Natural killer cell treated with Interleukin-12 subunit alpha and Interleukin-12 subunit beta and Interleukin-15 and Interleukin-18, amount 100 ng/mL, for 72 hours (primary cell): ENCODE measurements at places on chromosomes 5 and 9. TPM values are rescaled to one million over a fixed set of nuclear protein-coding genes. Genes with fewer than 3 reads are reported as not detected.
A peak's percentile ranks its signal among the peaks of the same experiment; 100 is the strongest.

GRCh38 chr5:68379275-68380036 lies 163.9 kb downstream of the PIK3R1 start:
- no peak for DNase-seq

GRCh38 chr5:159697530-159697929 lies 218.8 kb upstream of the ADRA1B start:
- no peak for DNase-seq

GRCh38 chr5:33892620-33893137 lies 889 bp upstream of the ADAMTS12 start:
- no peak for DNase-seq

DNA sequence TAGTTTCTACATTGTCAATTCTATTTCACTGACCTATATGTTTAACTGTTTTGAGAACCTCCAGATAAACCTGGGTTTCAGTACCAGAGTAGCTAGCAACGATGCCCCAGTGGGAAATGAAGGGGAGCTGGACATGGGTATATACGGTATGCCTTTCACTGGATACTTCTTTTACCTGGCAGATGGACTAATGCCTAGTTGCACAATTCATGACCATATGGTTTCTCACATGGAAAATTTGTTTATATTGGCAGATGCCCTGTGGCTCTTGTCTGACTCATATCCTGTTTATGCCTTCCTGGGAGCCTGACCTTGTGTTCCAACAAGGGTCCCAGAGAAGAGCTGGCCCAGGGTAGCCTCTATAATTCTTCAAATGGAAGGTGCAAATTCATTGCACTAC lies 144.1 kb downstream of the MAT2B start:
- DNase-seq, result no peak

The ADAMTS13 gene
- total RNA-seq, result 1.1 TPM

The LTC4S gene
- 2.9 TPM for total RNA-seq

- no peak for DNase-seq
Observed at GRCh38 chr9:89814340-89815040, 209.7 kb downstream of the GADD45G start.

The IL7R gene
- 2.3 TPM for total RNA-seq

The RABEPK gene
- 24.1 TPM for total RNA-seq

DNA sequence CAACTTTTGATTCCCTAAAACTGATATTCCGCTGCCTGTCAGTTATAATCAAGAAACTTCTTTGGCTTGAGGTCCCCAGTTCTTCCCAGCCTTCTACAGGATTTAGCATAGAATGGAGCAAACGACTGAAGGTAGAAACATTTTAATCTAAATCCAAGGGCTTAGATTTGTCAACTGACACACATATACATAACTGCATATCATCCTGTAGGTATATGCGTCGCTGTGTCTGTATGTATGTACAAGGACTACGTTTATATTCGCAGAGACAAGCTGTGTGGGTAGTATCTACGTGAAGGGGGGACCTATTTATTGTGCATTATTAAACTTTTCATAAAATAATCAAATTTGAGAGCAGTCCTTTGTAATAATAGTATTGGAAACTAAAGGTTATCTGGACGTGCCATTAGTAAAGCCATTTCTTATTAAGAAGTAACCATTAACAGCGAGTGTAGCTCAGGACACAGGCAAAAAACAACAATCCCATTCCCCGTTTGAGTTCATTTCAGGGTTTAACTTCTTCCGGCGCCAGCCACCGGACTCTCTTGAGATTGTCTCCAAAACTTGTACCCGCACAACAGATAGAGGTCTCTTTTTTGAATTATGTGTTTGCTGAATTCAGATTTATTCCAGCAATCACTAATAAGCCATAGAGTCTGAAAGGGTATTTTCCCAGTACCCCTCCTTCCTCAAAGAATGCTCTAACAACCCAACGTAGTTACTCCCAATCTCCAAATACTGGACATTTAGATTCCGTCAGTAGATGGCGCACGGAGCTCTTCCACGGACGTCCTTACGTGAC lies 2.1 kb upstream of the MLLT3 start:
- DNase-seq, result peak; percentile 71

The RNF180 gene
- total RNA-seq, result not detected

- peak; percentile 92 for DNase-seq
Observed at GRCh38 chr9:32384364-32385151, at the start of gene ACO1. Gene ACO1, plus strand, starts transcription at chr9:32384643. Its CDS starts 20,864 bp downstream, at chr9:32405507.

DNA sequence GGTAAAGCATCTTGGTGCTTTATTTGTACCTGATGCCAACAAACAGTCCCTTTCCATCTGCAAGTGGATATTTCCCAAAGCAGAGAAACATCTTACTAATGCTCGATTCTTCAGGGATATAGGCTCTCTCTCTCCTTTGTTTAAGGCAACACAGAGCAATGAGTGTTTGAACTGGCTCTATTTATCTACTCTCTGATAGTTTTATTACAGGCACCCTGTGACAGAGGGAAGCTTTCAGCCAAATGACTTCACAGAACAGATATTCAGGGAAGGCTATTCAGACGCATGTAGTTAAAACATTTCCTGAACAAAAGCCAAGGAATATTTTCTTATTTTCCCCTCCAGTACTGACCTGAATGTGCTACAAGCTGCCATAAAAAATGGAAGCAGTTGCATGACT lies 141.8 kb downstream of the YIPF5 start:
- DNase-seq, result no peak

DNA sequence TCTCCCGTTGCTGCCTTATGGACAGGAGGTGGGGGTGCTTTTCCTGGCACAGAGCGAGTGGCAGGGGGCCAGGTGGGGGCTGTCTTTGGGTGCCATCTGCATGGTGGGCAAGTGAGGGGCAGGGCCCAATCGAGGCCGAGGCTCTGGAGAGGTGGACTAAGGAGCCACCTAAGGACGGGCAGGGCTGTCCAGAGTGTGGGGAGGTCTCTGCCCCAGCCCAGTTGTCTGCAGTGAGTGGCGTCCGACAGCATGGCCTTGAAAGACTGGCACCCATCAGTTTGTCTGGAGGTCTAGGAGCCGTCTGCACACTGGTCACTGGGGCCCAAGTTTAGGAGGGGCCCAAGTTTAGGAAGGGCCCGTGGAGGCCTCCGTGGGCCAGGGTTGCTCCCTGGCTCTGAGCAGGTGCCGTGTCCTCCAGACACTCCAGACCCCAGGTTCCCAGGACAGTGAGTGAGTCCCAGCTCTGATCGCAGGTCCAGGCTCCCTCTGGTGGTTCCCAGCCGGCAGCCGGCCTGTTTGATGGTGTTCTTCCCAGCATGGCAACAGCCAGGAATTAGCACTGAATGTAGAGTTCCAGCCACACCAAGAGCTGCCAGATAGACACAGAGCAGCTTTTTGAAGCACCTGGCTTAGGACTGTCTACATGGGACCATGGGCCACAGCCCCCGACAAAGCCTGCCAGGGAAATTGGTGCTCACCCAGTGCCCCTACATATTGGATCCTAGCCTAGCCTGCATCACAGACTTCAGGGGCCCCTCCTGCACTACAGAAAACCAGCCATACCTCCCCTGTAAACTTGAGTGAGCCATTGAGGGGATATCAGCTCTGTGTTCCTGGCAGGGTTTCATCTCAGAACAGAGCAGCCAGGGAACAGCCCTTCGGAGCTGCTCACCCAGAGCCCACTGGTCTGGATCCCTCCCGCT lies 120.9 kb downstream of the WNK2 start:
- DNase-seq, result no peak

GRCh38 chr9:87592554-87593358 lies 95.1 kb downstream of the DAPK1 start:
- no peak for DNase-seq

DNA sequence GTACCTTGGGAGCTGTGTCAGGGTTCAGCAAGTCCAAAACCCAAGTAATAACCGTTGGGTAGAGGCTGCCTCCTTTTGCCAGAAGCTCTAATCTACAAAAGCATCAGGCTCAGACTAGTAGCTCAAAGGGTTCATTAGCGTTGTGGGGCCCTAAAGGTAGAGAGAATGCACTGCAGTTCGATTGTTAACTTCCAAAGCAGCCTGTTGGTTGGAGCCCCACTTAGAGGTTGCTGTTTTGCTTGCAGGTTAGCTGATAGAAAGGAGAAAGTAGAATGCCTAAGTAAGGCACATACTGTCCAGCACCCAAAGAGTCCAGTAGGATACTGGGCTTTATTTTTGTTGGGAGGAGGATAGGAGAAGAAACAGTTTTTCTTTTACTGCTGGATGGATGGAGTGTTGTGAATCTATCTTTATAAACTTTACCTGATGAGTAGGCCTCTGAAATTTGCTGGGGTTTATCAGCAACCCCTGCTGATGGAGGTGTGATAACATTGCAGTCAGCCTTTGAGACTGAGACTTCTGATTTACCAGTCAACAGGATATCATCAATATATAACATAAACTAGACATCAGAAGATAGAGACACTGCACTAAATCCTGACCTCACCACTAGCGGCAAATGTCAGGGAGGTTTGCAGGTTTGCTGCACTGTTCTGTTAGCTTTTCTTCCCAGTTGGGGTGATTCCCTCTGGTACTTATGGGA lies 34.8 kb downstream of the ZNF131 start:
- no peak for DNase-seq

The DNAJC21 gene
- total RNA-seq, result 45.8 TPM

GRCh38 chr5:132275367-132276220 lies 18.1 kb downstream of the PDLIM4 start:
- no peak for DNase-seq

The MYORG gene
- total RNA-seq, result 1.1 TPM

The TRIO gene
- total RNA-seq, result 40.1 TPM

GRCh38 chr5:107275333-107275732 lies 395.4 kb downstream of the EFNA5 start:
- no peak for DNase-seq

DNA sequence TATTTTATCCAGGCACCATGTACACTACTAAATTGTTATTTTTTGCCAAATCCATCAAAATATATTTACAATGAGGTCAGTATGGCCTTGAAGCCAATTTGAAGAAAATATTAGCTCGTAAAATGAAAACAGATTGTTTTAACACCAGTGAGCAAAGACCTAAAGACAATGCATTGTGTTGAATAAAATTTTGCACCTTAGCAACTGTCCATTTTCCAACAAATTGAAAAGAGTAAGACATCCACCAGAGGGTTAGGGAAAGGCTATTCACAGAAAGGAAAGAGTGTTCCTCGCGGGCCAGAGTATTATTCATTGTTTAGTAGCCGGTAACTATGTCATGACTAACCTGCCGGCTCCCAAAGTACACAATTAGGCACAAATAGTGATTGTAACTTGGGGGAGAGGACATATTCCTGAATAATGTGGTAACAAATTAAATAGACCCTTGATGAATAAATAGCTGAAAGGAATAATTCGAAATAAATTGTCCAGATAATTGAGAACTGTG lies 213.3 kb downstream of the DNAH5 start:
- no peak for DNase-seq

DNA sequence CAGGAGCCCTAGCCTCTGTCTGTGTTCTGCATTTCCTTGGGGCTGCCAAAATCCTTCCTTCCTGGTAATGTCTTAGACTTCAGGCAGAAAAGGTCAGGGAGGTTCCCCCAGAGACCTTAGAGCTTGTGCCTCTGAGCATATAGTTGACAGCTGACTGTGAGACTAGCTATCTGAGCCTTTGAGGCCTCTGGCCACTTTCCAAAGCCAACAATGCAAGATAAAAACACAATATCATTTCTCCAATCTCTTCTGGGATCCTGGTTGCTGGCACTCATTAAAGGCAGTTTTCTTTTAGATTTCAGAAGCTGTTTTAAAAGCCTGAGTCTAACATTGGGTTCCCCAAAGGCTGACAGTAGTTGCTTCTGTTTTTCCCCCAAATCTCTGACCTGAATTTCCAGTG lies 13.2 kb upstream of the GLRA1 start:
- DNase-seq, result no peak

- DNase-seq, result no peak
Observed at GRCh38 chr5:457195-457961, 14.4 kb downstream of the EXOC3 start.

The TNC gene
- total RNA-seq, result not detected

DNA sequence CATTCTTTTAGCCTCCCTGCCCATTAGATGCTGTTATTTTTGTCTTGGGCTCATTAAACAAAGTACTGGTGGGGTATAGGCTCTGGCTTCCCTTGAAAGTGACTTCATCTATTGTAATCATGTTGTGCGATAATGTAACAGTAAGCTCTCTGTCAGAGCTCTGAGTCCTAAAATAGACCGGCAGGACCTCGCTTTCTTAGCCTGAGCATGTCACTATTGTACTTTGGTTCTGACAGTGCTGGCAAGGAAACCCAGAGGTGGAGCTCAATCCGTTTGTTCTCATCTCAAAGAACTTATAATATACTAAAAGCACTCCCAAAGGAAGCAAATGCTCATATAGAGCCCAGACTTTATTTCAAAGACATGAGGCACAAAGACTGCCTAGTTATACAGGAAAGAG lies 339.1 kb upstream of the CCNH start:
- no peak for DNase-seq

The TTLL11 gene
- total RNA-seq, result 7.7 TPM

DNA sequence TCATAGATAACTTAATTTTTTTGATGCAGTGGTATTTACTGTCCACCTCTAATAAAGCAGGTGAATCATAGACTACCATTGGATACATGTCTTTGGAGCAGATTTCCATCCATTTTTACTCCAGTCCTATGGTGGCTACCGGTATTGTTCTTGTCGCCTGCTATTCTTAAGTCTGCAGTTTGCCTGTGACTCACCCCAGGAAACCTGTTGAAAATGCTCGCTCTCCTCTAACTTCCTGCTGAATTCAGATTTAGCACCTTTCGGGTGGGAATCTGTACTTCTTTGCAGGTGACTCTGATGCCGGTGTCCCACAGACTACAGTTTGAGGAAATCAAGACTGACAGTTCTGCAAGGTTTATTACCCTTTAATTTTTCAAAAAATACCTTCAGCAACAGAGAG lies 58.8 kb upstream of the DHFR start:
- DNase-seq, result no peak

The MAMDC2 gene
- total RNA-seq, result not detected

The AFAP1L1 gene
- 0.95 TPM for total RNA-seq

DNA sequence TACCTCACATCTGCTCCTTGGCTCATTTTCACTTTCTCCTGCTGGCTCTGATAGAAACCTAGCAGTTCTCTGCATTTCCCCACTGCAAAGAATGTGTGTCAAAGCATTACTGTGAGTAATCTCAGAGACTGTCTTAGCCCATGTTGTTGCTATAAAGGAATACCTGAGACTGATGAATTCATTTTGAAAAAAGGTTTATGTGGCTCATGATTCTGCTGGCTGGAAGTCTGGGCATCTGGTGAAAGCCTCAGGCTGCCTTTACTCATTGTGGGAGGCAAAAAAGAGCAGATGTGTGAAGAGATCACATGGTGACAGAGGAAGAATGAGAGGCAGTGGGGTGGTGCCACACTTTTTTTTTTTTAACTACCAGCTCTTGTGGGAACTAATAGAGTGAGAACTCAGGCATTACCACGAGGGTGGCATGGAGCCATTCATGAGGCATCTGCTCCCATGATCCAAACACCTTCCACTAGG lies 191.6 kb upstream of the CTNND2 start:
- no peak for DNase-seq

DNA sequence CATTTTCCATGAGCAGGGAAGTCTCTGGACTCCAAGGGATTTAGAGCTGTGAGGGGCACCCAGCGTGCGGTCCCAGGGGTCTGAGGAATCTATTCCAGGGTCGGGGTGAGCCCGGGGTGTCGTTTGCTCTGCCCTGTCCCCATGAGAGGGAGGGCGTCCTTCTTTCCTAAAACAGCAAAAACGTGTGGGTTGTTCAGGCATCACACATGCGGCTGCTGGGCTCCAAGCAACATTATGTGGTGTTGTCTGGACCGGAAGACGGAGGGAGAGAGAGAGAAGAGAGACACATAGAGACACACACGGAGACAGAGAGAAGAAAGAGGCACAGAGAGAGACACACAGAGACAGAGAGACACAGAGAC lies 42.7 kb upstream of the COL5A1 start:
- DNase-seq, result no peak
